Neural crest cell (in vitro differentiated cells): ENCODE measurements at places on chromosomes 5 and 9. TPM values are rescaled to one million over a fixed set of nuclear protein-coding genes. Genes with fewer than 3 reads are reported as not detected.

GRCh38 chr5:22567983-22568382, 285.2 kb downstream of the CDH12 start:
- no peak for DNase-seq
- H3K36me3 ChIP-seq = no peaks in the 10 kb centered on the region
- H3K27me3 ChIP-seq = no peaks in the 10 kb centered on the region

DNA sequence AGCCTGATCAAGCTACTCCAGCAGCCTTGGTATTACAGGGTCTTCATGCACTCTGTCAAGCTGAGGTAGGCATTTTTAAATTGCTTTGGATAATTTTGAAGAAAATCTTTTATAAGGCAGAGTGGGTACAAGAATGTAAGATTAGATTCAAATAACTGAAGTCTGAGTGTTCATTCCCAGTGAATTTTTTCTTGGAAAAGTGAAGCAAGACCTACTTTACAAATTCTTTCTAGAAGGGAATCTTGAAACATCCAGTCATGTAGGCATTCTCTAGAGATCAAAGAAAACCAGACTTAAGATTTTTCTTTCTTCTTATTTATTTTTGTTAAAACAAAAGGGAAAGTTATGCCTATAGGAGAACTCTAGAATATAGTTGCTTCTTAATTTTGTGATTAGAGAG, 139.0 kb downstream of the FOCAD start:
- H3K4me3 ChIP-seq = no peak overlapping the region
- no peaks in the 10 kb centered on the region for H3K27me3 ChIP-seq
- H3K4me1 ChIP-seq = no peaks in the 10 kb centered on the region
- peaks cover 15% of the 10 kb centered on the region for H3K36me3 ChIP-seq

DNA sequence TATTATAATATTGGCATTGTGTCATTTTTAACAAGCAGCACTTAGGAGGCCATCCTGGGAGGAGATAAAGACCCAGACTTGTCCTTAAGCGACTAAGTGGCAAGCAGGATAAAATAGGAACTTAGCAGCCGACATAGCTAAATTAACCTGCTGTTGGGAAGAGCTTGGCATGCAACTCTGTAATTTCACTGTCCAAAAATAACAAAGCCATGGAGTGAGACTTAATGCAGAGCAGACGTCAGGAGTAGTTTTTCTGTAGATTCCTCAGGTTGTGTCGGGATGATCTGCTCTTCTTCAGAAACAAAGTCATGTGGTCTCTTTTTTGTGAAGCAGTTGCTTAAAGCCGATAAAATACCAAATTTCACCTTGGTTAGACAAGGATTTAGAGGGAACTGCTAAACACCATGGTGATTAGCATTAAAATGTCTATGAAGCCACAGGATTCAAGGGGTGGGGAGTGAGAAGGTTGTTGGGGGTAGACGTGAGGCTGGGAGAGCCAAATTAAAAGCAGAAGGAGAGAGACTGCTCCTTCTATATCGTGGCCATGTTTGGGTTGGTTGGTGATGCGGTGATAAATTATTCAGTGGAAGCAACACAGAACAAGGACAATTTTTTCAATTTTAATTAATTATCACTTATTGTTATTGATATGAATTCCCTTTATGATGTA, 303.0 kb downstream of the CSNK1G3 start:
- peak overlapping the region; percentile 5 for H3K4me3 ChIP-seq
- DNase-seq = no peak
- H3K4me1 ChIP-seq = peaks cover 64% of the 10 kb centered on the region

DNA sequence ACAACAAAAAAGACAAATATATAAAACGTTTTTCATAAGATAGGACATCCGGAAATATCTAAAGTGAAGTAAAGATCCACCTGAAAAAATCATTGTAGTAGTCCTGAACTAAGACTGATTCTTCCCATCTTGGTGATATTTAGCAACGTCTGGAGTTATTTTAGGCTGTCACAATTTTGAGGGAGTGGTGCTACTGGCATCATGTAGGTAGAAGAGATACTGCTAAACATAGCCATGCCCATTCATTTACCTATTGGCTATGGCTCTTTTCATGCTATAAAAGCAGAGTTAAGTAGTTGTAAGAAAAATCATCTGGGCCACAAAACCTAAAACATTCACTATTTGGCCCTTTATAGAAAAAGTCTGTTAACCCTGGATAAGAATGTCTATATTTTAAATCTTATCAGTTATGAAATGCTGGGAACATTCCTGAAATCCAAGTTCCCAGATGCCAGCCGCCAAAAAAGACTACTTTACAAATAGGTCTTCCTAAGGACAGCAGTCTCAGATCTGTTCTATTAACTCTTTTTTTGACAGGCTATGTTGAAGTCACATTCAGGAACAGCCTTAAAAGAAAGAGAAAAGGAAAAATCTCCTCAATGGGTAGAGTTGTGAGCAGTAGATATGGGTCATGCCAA, 27.0 kb downstream of the RAPGEF6 start:
- H3K4me3 ChIP-seq = no peak overlapping the region
- no peak for DNase-seq
- H3K27ac ChIP-seq = no peak overlapping the region
- H3K4me1 ChIP-seq = peaks cover 14% of the 10 kb centered on the region

DNA sequence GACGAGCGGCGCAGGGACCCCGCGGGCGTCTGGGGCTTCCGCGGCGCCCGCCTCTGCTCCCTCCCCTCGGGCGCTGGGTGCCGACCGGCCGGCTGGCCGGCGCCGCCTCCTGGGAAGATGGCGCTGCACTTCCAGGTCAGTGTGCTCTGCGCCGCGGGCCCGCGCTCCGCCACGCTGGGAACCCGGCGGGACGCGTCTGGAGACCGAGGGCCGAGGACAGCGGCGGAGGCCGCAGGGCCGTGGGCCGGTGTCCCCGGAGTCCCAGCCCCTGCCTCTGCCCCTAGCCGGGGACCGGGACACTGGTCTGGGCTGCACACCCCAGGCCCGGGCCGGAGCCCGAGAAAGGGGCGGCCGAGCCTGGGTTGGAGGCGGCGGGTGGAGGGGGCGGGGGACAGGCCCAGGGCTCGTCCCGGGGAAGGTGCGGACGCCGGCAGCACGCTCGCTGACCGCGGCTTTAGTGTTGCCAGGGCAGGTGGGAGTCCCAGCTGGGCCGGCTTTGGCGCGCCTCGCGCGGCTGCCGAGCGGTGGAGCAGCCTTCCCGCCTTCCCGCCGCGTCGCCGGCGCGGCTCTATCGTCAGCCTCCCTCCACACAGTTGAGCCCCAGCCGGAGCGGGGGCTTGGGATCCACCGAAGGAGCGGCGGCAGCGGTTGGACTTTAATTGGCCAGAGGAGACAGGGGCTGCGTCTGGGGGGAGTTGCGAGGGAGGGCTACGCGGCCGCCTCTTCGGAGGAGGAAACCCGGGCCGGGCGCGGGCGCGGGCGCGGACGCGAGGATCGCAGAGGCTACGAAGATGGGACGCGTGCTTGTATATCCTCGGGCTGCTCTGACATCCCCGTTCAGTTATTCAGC, at the start of gene RANBP17:
Gene RANBP17 (plus strand): TSS at position 102 of the 850 bp plus-strand sequence.
- peaks cover 6% of the 10 kb centered on the region for H3K27me3 ChIP-seq
- peak within 1 kb of the TSS; percentile 90 for H3K4me3 ChIP-seq
- peaks cover 23% of the 10 kb centered on the region for H3K4me1 ChIP-seq

GRCh38 chr9:21611891-21612290, 129.8 kb upstream of the IFNE start:
- no peaks in the 10 kb centered on the region for H3K27me3 ChIP-seq
- no peak for DNase-seq
- no peak overlapping the region for H3K4me3 ChIP-seq
- no peaks in the 10 kb centered on the region for H3K36me3 ChIP-seq
- H3K4me1 ChIP-seq = no peaks in the 10 kb centered on the region

- no peaks in the 10 kb centered on the region for H3K36me3 ChIP-seq
- DNase-seq = no peak
- H3K27ac ChIP-seq = no peak overlapping the region
- no peaks in the 10 kb centered on the region for H3K4me1 ChIP-seq
- no peak overlapping the region for H3K4me3 ChIP-seq
These were observed 2200.4 kb upstream of the C9orf72 start for GRCh38 chr9:29773676-29774075.

DNA sequence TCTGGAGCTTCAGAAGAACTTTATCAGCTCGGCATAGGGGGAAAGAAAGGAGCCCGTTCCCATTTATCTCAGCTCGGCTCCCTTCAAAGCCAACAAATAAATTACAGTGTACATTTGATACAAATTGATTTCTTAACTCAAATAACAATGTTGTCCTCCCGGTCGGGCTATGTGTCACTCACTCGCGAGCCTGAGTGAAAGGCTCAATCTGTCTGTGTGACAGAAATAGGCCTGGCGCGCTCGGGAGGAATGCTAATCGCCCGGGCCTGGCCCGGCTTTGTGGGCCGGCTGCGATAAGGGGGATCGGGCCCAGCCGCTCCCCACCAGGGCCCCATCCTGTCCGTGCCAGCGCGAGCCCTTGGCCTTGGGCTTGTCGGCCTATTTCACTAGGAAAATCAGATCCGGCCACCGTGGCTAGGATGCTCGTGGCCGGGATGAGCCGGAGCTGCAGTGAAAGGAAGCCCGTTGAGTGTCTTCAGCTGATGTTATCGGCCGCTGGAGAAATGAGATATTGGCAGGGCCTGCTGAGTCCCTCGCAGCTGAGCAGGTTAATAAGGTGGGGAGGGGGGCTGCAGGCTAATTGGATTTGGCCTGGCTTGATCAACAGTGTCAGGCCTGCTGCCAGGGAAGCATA, 258.7 kb downstream of the IRX1 start:
- no peak overlapping the region for H3K4me3 ChIP-seq
- H3K36me3 ChIP-seq = no peaks in the 10 kb centered on the region
- DNase-seq = no peak
- peaks cover 28% of the 10 kb centered on the region for H3K4me1 ChIP-seq
- H3K27me3 ChIP-seq = no peaks in the 10 kb centered on the region

- no peaks in the 10 kb centered on the region for H3K36me3 ChIP-seq
- no peaks in the 10 kb centered on the region for H3K27me3 ChIP-seq
- no peak for DNase-seq
- H3K4me3 ChIP-seq = no peak overlapping the region
- no peaks in the 10 kb centered on the region for H3K4me1 ChIP-seq
These were observed 581.6 kb upstream of the CDH9 start for GRCh38 chr5:27619982-27620381.

GRCh38 chr5:61416010-61416409, 84.0 kb downstream of the ZSWIM6 start:
- no peak overlapping the region for H3K27ac ChIP-seq
- peaks cover 5% of the 10 kb centered on the region for H3K36me3 ChIP-seq
- H3K4me1 ChIP-seq = peaks cover 55% of the 10 kb centered on the region
- H3K4me3 ChIP-seq = no peak overlapping the region
- DNase-seq = no peak
- no peaks in the 10 kb centered on the region for H3K27me3 ChIP-seq

- peak overlapping the region; percentile 93 for H3K4me3 ChIP-seq
- H3K36me3 ChIP-seq = peaks cover 4% of the 10 kb centered on the region
- H3K27ac ChIP-seq = no peak overlapping the region
- DNase-seq = no peak
- H3K27me3 ChIP-seq = no peaks in the 10 kb centered on the region
These were observed 730 bp downstream of the ZMYND19 start for GRCh38 chr9:137589441-137590122.

DNA sequence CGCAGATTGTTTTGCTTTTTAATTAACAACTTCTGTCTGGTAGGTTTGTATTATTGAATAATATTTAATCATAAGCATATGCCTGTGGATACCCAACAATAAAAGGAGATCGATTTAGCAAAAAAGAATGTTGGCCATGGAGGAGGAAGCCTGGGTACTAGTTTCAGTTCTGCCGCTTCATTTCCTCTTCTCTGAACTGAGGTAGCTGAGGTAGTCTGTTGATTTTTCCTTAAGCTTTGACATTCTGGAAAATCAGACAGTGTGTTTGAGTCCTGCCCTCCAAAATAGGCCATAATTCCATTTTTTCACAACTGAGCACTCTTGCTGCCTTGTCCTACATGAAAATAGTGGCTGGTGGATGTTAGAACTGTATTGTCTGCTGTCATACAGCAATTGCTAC, 6.0 kb upstream of the GPR21 start:
- no peaks in the 10 kb centered on the region for H3K27me3 ChIP-seq
- H3K4me1 ChIP-seq = peaks cover 7% of the 10 kb centered on the region
- H3K4me3 ChIP-seq = no peak overlapping the region
- H3K36me3 ChIP-seq = peaks cover 3% of the 10 kb centered on the region
- H3K27ac ChIP-seq = no peak overlapping the region

DNA sequence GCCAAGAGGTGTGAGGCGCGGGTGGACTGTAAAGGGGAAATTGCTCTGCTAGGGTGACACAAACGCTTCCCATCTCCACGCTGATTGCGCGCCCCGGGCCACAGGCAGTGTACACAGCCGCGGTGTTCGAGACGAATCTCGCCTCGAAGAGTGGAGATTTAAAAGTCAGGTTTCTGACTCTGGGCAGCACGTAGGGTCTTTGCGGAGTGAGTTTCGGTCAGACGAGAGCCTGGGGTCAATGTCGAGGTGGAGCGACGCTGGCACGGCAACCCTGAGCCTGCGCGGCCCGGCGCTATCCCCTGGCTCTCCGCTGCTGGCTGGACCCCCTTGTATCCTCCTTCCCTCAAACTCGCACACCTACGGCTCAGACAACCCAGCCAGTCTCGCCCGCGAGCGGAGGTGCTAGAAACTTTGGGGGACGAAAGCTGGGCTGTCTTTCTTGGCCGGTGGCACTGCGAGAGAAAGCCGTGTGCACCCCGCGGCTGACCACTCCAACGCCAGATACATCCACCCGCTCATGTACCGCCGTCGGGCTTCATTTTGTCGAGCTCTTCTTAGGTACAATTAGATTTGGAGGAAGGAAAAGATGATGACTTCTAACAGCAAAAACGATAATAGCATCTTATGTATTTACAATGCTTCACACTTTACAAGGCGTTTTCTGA, 5.4 kb upstream of the FOXB2 start:
- no peaks in the 10 kb centered on the region for H3K36me3 ChIP-seq
- peaks cover 99% of the 10 kb centered on the region for H3K27me3 ChIP-seq
- peaks cover 43% of the 10 kb centered on the region for H3K4me1 ChIP-seq
- no peak overlapping the region for H3K27ac ChIP-seq
- peak overlapping the region; percentile 72 for H3K4me3 ChIP-seq
- DNase-seq = peak; percentile 8

DNA sequence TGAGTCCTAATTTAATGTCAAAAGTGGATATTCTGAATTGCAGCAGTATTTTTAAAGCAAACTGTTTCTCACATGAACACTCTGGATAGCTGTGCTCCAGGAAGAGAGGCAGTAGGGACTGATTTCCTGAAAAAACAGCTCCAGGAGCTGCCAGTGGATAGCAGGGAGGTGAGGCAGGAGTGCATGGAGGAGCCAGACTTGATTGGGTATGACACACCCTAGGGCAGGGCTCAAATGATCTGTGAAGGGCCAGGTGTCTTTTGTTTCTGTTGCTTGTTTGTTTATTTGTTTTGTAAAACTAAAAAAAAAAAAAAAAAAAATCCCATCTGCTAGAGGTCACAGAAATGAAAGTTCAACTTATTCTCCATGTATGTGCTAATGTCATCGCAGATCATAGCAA, 83.4 kb downstream of the ADRB2 start:
- no peak for DNase-seq
- no peak overlapping the region for H3K27ac ChIP-seq
- no peaks in the 10 kb centered on the region for H3K36me3 ChIP-seq
- peaks cover 6% of the 10 kb centered on the region for H3K4me1 ChIP-seq

Gene ZFP62
- total RNA-seq = 41.6 and 44.4 TPM in 2 replicates

Gene CCNJL
- total RNA-seq = 28.7 and 29.7 TPM in 2 replicates

Gene FAM78A
- 3.8 and 4.4 TPM in 2 replicates for total RNA-seq

Gene JMY
- 3.0 and 4.2 TPM in 2 replicates for total RNA-seq

Gene TMEM171
- total RNA-seq = not detected in 2 replicates

Gene GOLGA2
- total RNA-seq = 56.9 and 64.1 TPM in 2 replicates

Gene SLC6A7
- total RNA-seq = not detected in 2 replicates

Gene DOCK2
- total RNA-seq = 0.77 and 1.0 TPM in 2 replicates

Gene TEK
- total RNA-seq = 0.89 and 1.0 TPM in 2 replicates

Gene CARTPT
- total RNA-seq = not detected in 2 replicates
